CD4-positive, alpha-beta T cell treated with Interleukin-15 for 4 hours (primary cell): ENCODE measurements at places on chromosomes 7 and 10.

GRCh38 chr10:128451879-128452278 lies 325.7 kb upstream of the MKI67 start:
- no peak for DNase-seq

DNA sequence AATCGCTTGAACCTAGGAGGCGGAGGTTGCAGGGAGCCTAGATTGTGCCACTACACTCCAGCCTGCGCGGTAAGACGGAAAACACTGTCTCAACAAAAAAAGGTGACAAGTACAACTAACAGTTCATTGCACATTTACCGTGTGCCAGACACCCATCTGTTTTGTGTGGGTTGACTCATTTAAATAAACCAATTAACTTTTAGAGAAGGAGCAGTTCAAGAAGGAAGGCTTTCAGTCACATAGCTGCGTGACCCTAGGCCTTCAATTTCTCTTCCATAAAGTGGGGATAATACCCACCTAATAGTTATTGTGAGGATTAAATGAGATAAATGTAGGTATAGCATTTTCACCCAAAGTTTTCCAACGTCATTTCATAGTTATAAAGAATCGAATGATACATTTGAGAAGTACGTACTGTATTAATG lies 52.3 kb upstream of the KDM7A start:
- DNase-seq = peak; percentile 47

DNA sequence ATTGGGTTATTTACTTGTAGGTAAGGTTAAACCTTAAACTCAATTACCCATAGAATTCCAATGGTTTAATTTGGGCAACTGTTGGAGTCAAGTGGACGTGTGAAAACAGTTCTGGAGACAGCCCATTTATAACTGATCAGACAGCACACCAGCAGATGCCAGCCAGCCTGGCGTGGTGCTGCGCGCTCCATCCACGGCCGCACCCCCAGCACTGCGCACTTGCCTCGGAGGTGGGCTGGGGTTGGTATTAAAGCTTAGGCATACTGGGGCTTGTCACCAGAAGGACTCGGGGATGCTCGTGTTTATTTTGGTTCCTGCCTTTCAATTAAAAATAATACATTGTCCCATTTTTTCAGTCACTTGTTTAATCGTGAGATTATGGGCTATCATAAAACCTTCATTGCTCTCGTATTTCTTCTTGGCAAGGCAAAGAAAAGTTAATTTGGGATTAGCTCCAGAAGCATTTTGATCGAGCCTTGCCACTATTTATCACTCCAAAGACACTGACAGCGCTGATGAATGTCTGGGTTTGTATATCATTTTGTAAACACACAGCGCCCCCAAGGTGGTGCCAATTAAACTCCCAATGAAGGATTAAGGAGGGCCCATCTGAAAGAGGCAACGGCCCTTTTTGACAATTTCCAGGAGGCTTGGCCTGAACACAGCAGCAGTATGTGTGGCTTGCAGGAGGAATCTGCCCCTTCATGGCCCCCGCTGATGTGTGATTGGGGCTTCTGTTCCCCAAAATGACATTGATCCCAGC lies 204.5 kb upstream of the CXCL12 start:
- DNase-seq = no peak

- DNase-seq = no peak
Measured at GRCh38 chr7:6268023-6268900, 4.2 kb downstream of the CYTH3 start.

DNA sequence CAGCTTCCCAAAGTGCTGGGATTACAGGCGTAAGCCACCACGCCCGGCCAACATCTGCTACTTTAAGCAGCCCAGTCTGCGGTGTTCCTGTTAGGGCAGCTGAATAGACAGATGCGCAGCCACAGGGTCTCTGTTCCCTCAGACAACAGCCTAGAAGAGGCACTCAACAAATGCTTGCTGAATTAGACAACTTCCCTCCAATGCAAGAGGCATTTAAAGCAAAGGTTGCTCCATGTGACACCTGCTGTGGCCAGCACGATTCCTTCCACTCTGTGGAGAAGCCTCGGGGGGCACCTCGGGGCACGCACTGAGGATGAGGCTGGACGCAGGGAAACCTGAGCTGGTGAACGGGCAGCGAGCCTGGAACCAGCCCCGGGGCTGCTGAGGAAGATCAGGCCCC lies 237.8 kb downstream of the MAD1L1 start:
- no peak for DNase-seq

DNA sequence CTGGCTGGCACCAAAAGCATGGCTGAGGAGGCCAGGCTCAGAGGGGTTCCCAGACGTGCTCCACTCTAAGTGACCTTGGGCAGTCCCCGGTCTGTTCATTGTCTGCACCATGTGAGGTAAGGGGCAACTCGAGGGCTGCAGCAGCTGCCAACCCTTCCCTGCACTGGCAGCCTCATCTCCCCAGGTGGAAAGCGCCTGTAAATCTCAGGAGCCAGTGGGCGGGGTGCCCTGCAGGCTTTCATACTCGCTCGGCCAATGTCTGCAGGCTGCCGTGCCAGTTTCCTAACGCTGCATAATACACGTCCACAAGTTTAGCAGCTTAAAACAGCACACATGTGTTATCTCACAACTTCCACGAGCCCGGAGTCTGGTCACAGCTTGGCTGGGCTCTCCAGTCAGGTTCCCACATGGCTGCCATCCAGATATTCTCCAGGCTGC lies 12.6 kb upstream of the GDF10 start:
- DNase-seq = no peak

DNA sequence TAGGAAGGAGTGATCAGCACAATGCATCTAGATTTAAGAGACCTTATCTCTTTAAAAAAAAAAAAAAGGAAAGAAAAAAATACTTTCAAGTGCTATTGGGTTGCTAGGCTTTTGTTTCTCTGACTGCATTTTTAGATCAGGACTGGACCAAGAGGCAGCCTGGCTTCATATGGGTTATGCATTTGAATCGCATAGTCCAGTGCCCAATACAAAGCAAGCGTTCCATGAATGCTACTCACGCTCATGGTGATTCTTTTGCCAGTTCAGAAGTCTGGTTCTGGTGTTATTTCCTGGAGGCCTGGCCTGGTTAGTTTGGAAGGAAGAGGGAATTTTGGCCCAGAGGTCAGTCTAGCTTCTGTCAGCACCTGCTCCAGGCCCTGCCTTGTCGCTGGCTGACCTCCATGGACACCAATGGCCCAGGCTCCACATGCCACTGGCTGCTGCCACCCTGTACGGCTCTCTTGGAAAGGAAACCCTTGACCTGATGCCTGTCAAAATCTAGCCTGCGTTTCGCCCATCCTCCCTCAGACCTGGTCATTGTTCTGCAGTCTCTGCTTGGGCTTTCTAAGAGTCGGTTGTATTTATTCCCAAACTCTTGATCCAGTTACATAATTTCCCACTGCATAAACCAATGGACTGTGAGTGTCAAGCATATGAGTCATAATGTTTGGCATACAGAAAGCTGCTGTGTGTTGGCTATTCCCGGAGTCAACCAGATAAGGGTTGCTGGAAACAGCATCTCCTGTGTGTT lies 74.3 kb upstream of the MKX start:
- no peak for DNase-seq

DNA sequence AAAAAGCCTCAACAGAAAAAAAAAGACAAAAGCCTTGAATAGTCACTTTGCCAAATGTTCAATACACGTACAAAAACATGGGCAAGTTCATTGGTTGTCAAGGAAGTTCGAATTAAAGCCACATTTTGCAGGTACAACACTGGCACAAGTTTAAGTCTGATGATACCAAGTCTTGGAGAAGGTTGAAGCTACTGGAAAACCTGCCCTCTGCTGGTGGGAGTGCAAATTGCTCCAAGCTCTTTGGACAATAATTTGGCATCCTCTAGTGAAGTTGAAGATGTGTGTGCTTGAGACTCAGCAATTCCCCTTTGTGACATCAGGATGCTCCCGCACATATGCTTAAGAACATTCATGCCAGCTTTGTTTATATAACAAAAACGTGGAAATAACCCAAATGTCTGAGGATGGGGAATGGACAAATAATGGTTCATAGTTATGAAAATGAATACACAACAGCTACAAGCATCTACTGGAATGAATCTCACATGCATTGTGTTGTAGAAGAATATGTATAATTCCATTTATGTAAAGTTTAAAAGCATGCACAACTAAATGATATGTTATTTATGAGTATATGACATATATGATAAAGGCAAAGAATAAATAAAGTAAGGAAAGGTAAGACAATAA lies 120.0 kb upstream of the PLPP4 start:
- peak; percentile 33 for DNase-seq

GRCh38 chr10:13712837-13713581 lies 126.2 kb downstream of the PRPF18 start:
- peak; percentile 5 for DNase-seq

DNA sequence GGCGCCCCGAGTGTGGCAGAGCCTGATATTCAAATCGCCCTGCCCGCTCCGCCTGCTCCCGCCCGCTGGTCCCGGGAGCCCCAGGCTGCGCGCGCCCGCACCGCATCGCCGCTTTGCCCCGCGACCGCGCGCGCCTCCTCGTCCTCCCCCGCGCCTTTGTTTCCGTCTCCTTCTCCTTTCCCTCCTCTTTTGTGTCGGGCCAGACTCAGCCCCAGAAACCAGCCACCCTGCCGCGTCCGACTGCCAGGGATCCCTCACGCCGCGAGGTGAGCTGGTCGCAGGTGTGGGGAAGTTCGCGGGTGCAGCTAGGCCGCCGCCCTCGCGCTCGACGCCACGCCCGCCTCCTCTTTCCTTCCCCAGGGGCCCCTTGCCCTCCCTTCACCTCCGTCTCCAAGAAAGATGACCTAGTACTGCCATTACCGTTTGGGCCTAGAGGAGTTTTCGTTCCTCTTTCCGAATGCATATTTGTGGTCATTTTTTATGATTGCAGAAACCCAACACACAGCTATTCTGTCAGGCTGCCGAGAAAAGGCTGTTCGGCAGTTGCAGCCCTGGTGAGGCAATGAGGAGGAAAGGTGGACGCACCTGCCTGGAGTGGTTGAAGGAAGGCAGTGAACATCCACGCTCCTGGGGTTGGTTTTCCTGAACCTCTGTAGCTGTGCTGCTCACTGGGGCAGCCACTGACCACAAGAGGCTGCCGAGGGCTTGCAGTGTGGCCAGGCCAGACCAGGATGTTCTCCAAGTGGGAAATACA lies 107.3 kb downstream of the SNX10 start:
- peak; percentile 13 for DNase-seq

GRCh38 chr7:36309301-36309700 lies 80.4 kb upstream of the ANLN start:
- no peak for DNase-seq

DNA sequence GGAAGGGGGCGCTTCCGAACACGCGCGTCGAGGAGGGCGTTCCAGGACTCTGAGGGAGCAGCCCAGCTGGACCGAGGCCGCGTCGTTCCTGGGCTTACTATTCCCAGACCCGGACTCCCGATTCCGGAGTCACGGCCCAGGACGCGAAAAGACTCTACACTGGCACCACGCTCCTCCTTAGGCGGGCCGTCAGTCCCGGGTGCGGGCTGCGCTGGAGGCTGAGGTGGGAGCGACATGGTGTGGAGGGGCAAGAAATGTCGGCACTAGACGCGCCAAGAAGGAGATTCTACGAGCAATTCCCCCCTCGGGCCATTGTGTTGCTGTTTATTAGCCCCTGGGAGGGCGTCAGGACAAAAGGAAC lies 584 bp upstream of the RUNDC3B start:
- no peak for DNase-seq

- DNase-seq = no peak
Measured at GRCh38 chr7:55439627-55440026, 74.5 kb downstream of the LANCL2 start.

- peak; percentile 21 for DNase-seq
Measured at GRCh38 chr10:102918817-102919245, 737 bp downstream of the CNNM2 start.

DNA sequence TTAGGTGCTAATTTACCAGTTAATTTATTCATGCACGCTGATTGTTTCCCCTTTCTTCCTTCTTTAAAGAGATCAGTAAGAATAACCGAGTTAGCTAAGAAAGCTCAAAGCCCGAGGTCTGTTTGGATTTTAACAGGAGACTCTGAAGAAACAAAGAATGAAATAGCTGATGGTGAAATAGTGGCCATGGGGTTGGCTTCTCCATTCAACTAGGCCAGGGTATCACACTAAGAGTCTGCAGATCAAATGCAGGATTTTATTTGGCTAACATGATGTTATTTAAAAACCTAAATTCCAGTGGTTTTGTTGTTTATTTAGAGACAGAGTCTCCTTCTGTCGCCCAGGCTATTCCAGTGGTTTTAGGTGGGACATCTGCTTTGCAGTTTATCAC lies 65.2 kb upstream of the SYPL1 start:
- no peak for DNase-seq

GRCh38 chr7:41584746-41585145 lies 118.1 kb downstream of the INHBA start:
- no peak for DNase-seq

DNA sequence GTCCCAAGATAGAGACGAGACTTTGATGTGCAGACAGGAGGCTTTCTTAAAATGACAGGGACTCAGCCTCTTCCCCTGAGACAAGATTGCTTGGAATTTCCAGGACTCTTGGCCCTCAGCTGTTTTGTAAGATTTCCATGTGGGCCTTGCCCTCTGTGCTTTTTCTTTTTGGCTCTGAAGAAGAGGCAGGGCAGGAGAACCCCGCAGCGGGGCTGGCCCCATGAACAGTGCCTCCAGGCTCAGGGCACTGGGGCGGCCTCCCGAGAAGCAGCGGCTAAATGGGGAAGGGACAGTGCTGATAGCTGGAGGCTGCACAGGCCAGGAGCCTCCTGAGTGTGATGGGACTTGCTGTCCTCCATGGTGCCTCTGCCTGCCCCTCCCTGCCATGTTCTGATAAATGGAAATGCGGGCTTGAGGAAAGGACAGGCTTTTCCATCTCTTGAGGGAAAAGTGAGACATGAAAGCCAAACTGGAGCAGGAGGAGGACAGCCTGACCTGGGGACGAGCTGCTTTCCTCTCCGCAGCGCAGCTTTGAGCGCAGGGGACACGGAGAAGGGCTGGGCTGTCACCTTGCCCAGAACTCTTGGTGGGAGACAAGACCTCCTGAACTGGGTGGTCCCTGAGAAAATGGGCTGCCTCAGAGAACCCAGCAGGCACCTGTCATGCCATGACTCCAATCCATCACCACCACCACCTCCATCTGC lies 12.1 kb downstream of the SAP25 start:
- no peak for DNase-seq

DNA sequence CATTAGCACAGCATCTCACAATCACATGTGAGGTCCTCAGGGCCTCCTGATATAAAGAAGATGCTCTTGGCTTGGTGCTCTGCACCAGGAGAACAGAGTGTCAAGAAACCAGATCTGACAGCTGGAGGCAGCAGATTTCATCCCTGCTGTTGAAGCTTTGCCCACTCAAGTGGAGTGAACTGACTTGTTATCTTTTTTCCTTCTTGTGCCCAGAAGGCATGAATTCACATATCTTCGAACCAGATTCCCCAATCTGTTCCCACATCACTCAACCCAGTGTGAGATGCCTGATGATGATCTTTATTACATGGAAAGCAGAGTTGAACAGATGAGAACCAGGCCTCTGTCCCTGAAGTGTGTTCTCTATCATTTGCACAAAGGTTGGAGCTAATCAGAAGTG lies 521.0 kb downstream of the SORCS1 start:
- DNase-seq = no peak

- DNase-seq = no peak
Measured at GRCh38 chr10:37711617-37712488, 145.6 kb downstream of the ZNF248 start.
